ENCODE measurements at places on chromosomes 13 and 19.

DNA sequence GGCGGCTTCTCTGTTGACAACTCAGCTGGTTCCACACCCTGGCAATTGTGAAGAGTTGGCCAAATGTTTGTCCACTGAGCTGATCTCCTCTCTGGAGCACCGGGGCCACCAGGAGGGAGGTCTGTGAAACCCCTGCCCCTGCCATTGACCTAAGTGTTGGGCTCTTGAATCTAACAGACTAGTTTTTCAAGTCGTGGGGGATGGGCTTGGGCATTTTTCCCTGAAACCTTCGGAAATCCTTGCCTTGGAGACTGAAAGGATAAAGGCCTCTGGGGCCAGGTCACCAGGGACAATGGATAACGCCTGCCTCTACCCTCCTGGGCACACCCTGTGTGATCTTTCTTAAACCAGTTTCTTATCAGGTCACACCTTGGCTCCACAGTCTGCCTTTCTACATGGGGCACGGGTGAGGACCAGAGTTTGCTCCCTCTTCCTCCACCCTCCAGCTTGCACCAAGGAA lies 881 bp downstream of the GEMIN7 start:
- ATAC-seq = no peak

DNA sequence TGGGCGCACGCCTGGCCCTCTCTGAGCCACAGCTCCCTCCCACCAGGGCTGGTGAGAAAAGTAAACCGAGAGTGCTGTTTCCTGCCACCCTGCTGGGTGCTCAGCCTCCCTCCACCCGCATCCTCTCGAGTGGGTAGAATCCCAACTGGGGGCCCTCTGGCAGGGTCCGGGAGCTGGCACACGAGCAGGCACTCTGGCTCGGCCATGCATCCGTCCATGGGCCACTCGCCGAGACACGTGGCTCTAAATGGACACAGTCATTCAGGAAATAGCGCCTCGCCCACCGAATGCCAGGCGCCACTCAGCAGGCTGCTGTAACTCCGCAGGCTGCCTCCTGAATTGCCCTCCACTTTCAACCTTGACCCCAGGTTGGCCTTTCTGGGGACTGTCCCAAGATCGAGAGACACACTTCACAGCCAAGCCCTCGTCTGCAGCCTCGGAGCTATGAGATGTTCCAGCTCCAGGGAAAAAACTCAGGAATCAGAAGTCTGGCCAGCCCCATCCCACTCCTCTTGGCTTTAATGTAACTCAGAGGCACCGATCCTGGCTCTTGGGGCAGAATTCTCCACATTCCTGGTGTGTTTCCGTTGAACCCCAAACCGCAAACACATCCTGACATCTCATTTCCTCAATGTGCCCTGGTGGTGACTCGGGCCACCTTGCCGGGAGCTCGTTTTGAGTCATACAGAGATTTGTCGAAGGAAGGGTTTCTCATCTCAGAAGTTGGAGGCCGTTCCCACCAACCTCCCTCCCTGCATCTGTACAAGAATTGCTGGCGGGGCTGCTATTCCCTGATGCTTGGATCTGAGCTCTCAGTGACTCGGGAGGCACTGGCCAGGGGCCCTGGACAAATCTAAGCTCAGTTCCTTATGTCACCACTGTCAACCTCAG lies 14.1 kb downstream of the KLF2 start:
- ATAC-seq = peak; percentile 67

DNA sequence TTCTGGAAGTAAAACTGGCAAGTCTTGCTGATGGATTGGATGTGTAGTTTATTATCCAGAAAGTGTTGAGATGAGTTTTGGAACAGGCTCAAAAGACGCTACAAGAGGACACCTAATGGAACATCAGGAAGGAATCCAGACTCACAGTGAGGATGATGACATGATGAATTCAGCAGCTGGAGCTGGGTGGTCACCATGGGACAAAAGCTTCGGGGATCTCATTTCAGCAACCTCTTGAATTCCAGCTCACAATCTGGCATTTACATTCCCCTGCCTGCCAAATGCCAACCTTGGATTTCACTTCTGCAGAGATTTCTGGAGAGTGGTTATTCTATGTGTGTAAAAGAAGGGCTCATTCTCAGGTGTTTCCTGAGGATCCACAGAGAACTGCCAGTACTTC lies 288.0 kb upstream of the TMTC4 start:
- ATAC-seq = no peak

DNA sequence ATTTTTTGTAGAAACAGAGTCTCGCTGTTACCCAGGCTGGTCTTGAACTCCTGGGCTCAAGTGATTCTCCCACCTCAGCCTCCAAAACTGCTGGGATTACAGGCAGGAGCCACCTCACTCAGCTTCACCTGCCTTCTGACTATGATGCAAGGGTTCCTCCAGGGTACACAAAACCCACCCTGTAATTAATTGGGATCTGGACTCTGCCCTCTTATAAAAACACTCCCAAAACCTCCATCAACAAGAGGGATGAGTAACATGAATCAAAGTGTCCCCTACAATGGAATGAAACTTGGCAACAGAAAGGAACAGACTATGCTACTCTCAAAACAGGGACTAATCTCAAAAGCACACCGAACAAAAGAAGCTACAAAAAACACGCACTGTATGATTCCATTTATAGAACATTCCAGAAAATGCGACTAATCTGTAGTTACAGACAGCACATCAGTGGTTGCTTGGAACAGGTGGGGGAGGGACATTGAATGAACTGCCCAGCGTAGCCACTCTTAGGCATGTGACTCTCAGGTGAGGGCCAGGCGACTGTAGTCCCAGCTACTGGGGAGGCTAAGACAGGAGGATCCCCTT lies 3.2 kb upstream of the PRR36 start:
- no peak for ATAC-seq

DNA sequence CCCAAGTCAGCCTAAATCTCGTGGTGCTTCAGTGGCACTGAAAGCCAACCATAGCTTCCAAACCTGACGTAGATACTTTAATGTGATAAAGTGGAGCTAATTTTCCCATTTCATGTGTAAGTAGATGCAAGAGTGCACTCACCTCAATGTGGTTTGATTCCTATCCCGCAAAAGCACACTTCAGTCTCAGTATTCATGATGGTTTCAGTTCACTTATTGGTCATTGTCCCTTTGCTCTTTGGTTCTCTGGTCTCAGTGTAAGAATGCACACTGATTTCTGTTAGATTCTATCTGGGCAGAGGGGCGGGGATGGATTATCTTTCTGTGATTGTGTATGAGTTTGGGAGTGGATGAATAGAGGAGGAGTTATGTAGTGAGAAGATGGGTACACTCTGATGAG lies 340.6 kb downstream of the KCNRG start:
- peak; percentile 57 for ATAC-seq

- no peak for ATAC-seq
These were observed 14.7 kb downstream of the NOVA2 start for GRCh38 chr19:45958769-45959516.

DNA sequence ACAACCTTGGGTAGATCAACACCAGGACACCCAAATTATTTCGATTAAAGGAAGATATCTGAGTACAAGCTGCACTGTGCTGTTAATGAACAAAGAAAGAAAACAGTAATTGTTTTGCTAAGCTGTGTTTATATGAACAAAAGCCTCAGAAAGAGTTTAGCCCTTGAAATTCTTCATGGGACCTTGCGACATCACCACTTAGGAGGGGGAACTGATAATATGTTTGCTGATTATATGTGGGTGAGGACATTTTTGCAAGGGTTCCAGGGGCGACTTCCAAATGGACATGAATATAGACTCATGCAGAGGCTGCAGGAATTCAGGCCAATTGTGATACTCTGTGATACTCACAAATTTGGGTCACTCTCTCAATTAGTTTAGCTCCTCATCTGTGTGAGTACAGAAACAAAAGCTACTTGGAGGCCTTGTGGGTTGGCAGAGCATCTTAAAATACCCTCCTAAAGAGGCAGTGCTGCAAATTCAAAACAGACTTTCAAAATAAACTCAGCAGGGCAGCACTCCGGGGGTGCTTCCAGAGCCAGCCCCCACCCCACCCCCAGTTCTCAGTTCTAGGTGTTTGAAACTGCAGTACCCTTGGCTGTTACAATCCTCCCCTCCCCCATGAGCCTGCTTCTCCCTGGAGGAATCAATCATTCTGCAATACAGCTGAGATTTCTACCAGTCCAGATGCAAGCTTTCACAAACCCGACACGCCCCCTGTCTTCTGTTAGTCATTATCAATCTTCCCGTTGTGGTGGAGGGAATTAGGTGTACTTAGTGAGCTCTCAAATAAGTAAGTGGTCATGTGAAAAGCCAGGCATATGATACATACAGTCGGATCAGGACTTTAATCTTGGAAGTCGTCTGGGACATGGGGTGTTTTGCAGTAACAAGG lies 97.0 kb upstream of the MBNL2 start:
- peak; percentile 22 for ATAC-seq

DNA sequence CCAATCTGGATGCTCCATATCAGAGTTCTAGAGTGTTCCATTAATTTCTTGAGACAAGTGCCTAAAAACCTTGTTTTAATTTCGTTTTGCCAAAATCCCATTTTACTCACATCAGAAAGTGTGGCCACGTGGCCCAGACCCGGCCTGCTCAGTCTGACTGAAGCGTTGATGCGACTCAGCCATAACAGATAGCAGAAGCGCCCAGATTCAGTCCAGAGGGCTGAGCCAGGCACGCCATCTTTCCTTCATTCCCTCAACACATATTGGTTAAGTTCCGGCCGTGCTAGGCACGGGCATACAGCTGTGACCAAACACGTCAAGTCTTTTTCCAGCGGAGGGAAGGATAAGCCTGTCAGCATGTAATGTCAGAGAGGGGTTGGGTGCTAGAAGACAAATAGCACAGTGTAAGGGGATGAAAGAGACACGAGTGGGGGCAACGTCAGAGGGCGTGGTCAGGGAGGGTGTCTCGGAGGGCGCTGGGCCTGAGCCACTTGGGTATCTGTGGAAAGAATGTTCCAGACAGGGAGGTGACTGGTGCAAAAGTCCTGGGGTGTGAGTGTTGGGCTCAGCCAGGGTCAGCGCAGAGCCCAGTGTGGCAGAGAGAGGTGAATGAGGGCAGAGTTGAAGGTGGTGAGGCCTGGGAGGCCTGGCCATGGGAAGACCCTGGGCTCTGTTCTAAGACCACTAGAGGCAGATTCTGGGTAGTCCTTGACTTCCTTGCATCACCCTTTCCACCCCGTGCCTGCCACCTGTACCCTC lies 3.1 kb downstream of the F10 start:
- no peak for ATAC-seq

GRCh38 chr13:52162279-52163101 lies 3.1 kb upstream of the NEK3 start:
- ATAC-seq = no peak

- ATAC-seq = no peak
These were observed 242.6 kb upstream of the EDNRB start for GRCh38 chr13:78161266-78161665.
